Stromal cell of bone marrow (primary cell): ENCODE measurements at places on chromosomes 6 and 20.

DNA sequence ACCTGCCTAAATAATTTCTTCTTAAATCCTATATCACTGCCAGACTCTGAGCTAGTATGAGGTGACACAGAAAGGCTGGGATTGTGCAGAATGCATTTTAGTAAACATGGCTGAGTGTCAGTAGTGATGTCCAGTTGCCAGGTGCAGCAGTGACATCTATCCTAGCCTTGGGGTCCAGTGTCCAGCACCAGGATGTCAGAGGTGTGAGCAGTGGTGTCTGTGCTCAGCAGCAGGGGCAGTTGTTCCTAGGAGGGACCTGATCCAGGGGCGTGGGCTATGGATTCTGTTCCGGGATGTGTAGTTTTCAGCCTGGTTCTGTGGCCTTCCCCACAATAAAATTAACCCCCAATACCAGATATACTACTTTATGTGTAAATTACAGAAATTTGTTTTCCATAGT is 6.0 kb downstream of the HLA-C start:
- DNase-seq: no peak

DNA sequence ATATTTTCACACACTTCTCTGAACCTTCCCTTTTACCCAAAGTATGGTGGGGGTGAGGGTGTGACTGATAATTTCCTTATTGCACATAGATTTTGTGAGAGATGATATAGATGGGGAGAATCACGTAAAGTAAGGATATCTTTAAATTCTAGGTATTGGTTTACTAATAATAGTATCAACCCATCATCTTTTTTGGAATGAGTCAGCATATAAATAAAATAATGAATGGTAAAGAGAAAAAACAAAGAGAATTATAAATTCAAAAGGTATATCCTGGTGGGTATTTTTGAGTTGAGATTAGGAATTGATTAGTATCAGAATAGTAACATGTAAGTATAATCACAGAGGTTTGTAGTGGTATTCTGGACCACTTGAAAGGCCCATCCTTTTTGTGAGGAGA is 56.1 kb downstream of the MACROD2 start:
- DNase-seq: no peak

- DNase-seq: no peak
Observed at GRCh38 chr6:146583966-146584365, 14.8 kb upstream of the ADGB start.

DNA sequence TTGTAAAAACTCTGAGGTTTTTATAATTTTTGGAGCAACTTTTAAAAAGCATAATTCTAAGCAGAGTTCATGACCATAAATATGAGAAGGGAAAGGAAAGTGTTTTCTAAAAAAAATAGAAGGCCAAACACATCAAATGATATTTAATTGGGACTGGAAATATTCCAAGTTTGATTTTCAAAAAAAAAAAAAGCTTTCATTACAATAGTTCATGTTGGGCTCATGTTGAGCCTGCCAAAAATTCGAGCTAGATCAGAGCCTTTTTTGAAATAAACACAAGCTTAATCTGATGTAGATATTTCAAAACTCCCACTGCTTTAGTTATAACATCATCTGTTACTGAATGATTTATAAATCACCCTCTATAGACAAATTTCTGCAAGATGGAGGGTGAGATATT is 163.4 kb upstream of the DEFB112 start:
- DNase-seq: no peak

- no peak for DNase-seq
Observed at GRCh38 chr6:146850981-146851380, 252.2 kb downstream of the ADGB start.

DNA sequence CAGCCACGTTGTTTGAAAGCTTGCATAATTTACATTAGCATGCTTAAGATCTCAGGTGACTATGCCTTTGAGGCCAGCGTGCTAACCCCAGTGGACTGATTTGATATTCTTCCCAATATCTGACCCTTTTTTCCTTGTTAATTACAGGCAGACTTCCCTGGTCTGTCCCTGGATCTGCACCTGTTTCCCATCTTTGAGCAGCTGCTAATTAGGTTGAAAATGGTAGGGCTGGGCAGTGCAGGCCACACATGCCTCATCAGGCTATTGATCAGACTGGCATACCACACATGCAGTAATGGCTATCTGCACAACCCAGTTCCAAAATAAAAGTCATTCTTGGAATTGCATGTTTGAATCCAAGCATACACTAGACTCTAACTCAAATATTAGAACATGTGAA is 164.3 kb upstream of the TFAP2D start:
- DNase-seq: no peak

DNA sequence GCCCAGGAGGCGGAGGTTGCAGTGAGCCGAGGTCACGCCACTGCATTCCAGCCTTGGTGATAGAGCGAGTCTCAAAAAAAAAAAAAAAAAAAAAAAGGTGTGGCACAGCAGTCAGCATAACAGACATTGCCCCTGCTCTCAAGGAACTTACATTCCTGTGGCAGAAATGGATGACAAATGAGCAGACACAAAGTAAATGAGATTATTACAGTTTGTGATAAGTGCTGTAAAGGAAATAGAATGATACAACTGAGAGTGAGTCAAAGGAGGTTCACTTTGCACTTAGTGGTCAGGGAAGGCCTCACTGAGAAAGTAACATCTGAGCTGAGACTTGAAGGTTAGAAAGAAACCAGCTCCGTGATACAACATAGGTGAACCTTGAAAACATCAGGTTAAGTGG is 36.4 kb downstream of the CEP250 start:
- no peak for DNase-seq

DNA sequence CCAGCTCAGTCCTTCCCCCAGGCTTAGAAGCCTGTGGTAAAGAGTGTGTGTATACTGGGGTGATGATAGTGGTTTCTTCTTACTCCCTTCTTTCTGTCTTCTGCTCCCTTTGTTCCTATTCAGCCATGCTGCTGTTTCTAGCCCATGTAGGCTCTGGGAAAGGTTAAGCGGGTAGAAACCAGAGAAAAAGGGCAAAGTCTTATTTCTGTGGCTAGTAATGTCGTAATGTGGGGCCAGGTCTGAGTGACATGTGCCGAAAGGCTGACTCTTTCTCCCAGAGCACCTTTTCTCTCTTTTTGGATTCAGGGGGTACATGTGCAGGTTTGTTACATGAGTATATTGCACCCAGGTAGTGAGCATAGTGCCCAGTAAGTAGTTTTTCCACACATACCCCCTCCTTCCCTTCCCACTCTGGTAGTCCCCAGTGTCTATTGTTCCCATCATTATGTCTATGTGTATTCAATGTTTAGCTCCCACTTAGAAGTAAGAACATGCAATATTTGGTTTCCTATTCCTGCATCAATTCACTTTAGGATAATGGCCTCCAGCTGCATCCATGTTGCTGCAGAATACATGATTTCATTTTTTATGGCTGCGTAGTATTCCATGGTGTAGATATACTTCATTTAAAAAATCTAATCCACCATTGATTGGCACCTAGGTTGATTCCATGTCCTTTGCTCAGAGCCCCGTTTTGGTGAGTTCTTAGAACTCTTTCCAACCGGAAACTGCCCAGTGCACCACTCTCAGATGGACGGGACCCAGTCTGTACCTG is 74.3 kb downstream of the EFHC1 start:
- no peak for DNase-seq

DNA sequence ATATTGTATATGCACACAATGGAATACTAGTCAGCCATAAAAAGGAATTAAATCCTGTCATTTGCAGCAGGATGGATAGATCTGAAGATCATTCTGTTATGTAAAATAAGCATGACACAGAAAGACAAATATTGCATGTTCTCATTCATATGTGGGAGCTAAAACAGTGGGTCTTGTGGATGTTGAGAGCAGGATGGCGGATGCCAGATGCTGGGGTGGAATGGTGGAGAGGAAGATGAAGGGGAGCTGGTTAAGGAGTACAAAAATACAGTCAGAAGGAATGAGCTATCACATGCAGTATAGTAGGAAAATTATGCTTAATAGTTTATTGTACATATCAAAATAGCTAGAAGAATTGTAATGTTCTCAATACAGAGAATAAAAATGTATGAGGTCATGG is 41.8 kb downstream of the THBS2 start:
- no peak for DNase-seq
